ENCODE measurements at places on chromosomes 12 and 14. TPM values are rescaled to one million over a fixed set of nuclear protein-coding genes. Genes with fewer than 3 reads are reported as not detected.

DNA sequence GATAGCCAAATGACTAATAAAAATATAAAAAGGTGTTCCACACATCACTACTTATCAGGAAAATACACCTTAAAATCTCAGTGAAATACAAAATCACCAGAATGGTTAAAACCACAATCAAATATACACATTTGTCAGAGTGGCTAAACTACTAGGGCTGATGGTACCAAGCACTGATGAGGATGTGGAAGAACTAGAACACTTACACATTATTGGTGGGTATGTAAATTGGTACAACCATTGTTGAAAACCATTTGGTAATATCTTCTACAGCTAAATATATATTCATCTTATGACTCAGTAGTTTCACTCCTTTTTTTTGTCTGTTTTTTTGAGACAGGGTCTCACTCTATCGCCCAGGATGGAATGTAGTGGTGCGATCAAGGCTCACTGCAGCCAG, 48.5 kb upstream of the TTC7B start:
- no peaks in the 10 kb centered on the region for H3K27me3 ChIP-seq
- DNase-seq, result no peak
- H3K36me3 ChIP-seq, result no peaks in the 10 kb centered on the region
- H3K4me3 ChIP-seq, result no peak overlapping the region

VRTN gene
- not detected for total RNA-seq

GRCh38 chr12:26037615-26038220, 79.2 kb downstream of the RASSF8 start:
- no peaks in the 10 kb centered on the region for H3K27me3 ChIP-seq
- peaks cover 4% of the 10 kb centered on the region for H3K4me1 ChIP-seq
- no peak overlapping the region for H3K27ac ChIP-seq
- H3K36me3 ChIP-seq, result no peaks in the 10 kb centered on the region
- H3K4me3 ChIP-seq, result no peak overlapping the region

DNA sequence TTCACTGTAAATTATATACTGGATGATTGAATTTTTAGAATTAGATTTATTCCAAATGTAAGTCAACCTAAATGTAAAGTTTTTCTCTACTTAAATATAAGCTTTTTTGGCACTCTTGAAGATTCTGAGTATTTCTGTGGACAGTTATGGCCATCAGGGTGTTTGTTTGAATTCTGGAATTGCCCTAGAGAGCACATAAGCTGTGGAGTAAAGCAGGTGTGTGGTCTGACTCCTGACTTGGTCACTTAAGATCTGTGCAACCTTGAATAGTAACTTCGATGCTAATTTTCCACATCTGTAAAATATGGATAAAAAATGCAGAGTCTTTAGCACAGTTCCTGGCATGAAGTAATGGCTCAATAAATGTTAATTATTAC, 64.4 kb downstream of the FUT8 start:
- H3K27me3 ChIP-seq, result no peaks in the 10 kb centered on the region
- H3K27ac ChIP-seq, result no peak overlapping the region
- H3K4me3 ChIP-seq, result no peak overlapping the region
- H3K4me1 ChIP-seq, result no peaks in the 10 kb centered on the region
- DNase-seq, result no peak

PCED1B gene
- total RNA-seq, result 27.2 TPM

- DNase-seq, result no peak
- no peaks in the 10 kb centered on the region for H3K36me3 ChIP-seq
- H3K27me3 ChIP-seq, result no peaks in the 10 kb centered on the region
- H3K4me3 ChIP-seq, result no peak overlapping the region
- H3K27ac ChIP-seq, result no peak overlapping the region
These were observed 59.6 kb downstream of the FBXL14 start for GRCh38 chr12:1534748-1535147.

DNA sequence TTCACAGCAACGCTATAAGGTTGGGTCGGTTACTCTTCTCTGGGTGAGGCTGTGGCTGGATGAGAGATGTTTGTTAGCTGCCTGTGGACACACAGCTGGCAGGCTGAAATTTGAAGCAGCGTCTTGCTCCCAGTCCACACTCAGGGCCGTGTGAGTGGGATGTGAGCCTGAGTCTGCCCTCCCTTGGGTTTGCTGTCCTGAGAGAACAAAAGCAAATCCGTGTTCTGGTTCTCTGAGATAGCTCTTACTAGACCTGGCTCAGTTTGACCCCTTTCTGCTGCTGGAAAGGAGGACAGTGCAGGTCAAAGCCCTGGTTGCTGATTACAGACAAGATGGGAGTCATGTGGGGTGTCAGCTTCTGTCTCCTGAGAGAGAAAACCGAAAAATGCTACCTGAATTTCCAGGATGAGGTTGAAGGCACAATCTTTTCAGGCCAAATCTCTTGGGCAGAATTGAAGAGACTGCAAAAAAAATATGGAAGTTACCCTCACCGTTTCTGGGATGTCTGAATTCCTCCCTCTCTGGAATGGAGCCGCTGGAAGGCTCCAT, 270.8 kb downstream of the ZFP36L1 start:
- H3K27ac ChIP-seq, result peak overlapping the region; percentile 53
- no peak for DNase-seq
- H3K27me3 ChIP-seq, result no peaks in the 10 kb centered on the region
- peaks cover 49% of the 10 kb centered on the region for H3K4me1 ChIP-seq
- H3K36me3 ChIP-seq, result no peaks in the 10 kb centered on the region

DNA sequence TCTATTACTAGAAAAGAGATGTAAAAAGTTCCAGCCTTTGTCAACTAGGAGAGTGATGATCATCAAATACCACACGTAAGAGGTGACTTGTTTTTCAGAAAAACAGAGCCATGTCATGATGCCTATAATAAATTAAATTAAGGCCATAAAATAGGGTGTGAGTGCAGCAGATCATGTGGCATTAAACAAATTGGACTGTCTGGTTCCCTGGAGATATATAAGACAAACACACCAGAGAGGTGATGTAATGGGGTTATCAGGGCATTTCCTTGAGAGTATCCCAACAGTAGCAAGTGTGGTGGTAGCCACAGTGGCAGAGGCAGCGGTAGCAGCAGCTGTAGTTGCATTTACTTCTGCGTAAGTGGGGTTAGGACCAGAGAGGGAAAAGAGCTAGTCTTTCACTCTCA, 14.6 kb upstream of the GALNT6 start:
- no peaks in the 10 kb centered on the region for H3K36me3 ChIP-seq
- no peak overlapping the region for H3K27ac ChIP-seq
- H3K27me3 ChIP-seq, result no peaks in the 10 kb centered on the region
- no peak overlapping the region for H3K4me3 ChIP-seq
- H3K4me1 ChIP-seq, result peaks cover 1% of the 10 kb centered on the region
- no peak for DNase-seq

IL31 gene
- total RNA-seq, result not detected

GRCh38 chr14:47262801-47263200, 412.6 kb downstream of the MDGA2 start:
- DNase-seq, result no peak
- no peak overlapping the region for H3K4me3 ChIP-seq
- no peak overlapping the region for H3K27ac ChIP-seq
- no peaks in the 10 kb centered on the region for H3K36me3 ChIP-seq
- H3K4me1 ChIP-seq, result no peaks in the 10 kb centered on the region
- H3K27me3 ChIP-seq, result no peaks in the 10 kb centered on the region

GRCh38 chr12:69936214-69936731, 111.2 kb downstream of the MYRFL start:
- DNase-seq, result no peak
- no peaks in the 10 kb centered on the region for H3K4me1 ChIP-seq
- H3K4me3 ChIP-seq, result no peak overlapping the region
- no peaks in the 10 kb centered on the region for H3K36me3 ChIP-seq
- no peaks in the 10 kb centered on the region for H3K27me3 ChIP-seq

SLC38A4 gene
- total RNA-seq, result 0.48 TPM

PYGL gene
- total RNA-seq, result 26.1 TPM

CLEC1B gene
- not detected for total RNA-seq

MMP17 gene
- total RNA-seq, result 12.3 TPM

MYBPC1 gene
- not detected for total RNA-seq

GRCh38 chr12:5797661-5798060, 147.4 kb downstream of the ANO2 start:
- H3K27me3 ChIP-seq, result no peaks in the 10 kb centered on the region
- H3K36me3 ChIP-seq, result no peaks in the 10 kb centered on the region
- H3K4me3 ChIP-seq, result no peak overlapping the region
- H3K4me1 ChIP-seq, result no peaks in the 10 kb centered on the region
- no peak for DNase-seq

OXA1L gene
- 73.8 TPM for total RNA-seq

DPF3 gene
- total RNA-seq, result 21.9 TPM

DNA sequence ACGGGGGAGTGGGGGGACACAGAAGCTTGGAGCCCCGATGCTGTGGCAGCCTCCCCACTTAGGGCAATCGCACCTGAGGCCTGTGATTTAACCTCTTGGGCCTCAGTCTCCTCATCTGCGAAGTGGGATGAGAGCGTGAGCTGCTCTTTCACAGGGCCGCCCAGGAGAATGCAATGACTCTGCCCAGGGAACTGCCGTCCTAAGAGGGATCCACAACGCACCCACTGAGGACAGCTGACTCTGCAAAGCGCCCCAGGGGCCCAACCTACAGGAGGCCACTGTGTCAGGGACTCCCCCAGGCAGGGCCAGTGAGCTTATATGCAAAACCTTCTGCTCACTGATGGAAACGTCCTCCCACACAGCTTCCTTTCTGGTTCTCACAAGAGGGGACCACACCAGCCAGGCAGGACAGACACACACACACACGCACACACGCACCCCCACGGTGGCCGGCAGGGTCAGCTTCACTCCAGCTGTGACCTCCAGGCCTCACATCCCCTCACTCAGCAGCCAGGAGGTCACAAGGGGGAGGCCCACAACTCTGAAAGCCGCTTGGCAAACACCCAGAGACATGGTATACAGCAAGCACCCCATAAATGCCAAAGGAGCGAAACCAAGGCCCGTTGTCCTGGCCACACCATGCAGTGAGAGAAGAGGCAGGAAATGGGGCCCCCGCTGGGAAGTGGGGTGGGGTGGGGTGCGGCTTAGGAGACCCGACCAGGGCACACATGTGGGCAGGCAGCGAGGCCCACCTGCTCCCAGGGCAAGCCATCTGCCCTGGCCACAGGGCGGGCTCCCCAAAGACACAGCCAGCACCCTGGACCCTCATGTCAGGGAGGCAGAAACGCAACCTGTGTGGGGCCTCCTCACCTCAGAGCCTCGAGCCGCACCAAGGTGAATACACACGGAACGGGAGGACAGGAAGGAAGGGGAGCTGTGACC, 73.3 kb downstream of the NCOR2 start:
- no peak overlapping the region for H3K4me3 ChIP-seq
- no peaks in the 10 kb centered on the region for H3K27me3 ChIP-seq
- no peak overlapping the region for H3K27ac ChIP-seq
- peaks cover 30% of the 10 kb centered on the region for H3K4me1 ChIP-seq
- no peak for DNase-seq
- H3K36me3 ChIP-seq, result no peaks in the 10 kb centered on the region
